SJSA1 (cell line): ENCODE measurements at places on chromosomes 7 and 10. TPM values are rescaled to one million over a fixed set of nuclear protein-coding genes. Genes with fewer than 3 reads are reported as not detected.

DNA sequence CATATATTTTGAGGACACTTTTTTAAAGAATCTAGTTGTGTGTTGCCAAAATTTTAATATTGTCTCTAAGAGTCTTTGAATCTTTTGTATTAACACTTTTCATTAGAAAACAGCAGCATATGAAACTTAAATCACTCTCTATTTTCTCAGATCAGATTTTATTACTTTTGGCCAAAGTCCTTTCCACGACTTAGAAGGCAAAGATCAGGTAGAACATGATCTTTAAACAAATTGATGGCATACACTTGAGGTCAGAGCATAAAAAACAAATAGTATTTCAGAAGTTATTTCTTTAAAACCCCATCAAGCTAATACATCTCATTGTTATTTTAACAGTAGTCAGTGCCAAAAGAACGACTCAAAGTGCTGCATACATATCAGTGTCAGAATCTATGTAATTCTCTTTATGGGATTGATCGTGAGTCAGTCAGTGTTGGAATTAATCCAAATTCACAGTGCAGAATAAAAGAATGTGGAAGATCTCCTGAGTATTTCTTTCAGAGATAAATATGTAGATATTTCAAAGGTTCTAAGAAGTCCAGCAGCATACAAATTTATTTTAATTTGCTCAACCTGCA is 9.6 kb upstream of the AGMO start:
- H3K4me3 ChIP-seq: no peak overlapping the region
- no peaks in the 10 kb centered on the region for H3K27me3 ChIP-seq
- no peaks in the 10 kb centered on the region for H3K4me1 ChIP-seq
- H3K36me3 ChIP-seq: no peaks in the 10 kb centered on the region

DNA sequence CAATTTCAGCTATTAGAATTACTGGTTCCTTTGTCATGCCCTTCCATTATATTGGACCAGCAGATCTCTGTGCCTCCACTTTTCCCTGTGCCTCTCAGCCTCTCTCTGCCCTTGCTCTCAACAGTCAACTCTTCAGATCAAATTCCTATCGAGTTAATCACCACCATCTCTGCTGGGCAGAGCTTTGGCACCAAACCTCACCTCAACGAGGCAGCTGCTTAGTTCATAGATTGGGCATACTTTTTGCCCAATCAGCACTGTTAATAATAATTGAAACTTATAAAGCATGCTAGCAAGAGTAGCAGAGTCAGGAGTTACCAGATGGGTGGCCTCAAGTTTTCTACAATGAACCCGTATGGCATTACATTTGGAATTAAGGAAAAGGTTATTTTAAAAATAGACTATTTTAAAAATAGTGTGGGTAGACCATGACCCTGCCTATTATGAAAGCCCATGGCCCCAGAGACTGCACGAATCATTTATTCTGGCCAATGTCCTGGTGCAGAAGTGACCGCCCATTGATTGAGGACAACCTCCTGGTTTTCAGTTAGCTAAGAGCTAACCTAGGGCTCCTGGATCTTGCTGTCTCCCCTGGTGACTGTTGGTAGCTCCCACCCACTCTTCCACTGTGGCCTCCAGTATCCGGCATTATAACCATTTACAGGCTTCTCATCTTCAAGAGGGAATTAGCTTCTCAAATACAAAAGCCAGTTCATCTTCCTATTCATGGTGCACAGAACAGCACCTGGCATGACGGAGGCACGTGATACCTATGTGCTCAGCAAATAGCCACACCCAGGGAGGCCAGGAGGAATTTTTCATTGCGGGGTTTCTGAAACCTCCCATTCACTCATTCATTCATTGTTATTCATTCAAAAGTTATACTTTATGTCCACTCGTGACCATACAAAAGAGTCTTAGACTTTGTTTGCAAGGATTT is 265.4 kb downstream of the INHBA start:
- H3K4me1 ChIP-seq: peaks cover 10% of the 10 kb centered on the region
- H3K27ac ChIP-seq: no peak overlapping the region
- DNase-seq: no peak
- no peaks in the 10 kb centered on the region for H3K36me3 ChIP-seq

- no peak overlapping the region for H3K4me3 ChIP-seq
- no peaks in the 10 kb centered on the region for H3K27me3 ChIP-seq
- no peak for DNase-seq
- H3K27ac ChIP-seq: no peak overlapping the region
- H3K4me1 ChIP-seq: no peaks in the 10 kb centered on the region
- H3K36me3 ChIP-seq: no peaks in the 10 kb centered on the region
These were observed 66.6 kb upstream of the NOBOX start for GRCh38 chr7:144470078-144470477.

- peaks cover 9% of the 10 kb centered on the region; the same call in 1 of the 2 replicates for H3K4me1 ChIP-seq
- H3K36me3 ChIP-seq: 0 out of 2 replicates have a peak, but pooled peaks cover 2% of the 10 kb centered on the region
- peak overlapping the region; percentile 87 for H3K27ac ChIP-seq
- peak; percentile 62 for DNase-seq
These were observed 646 bp downstream of the SGCE start for GRCh38 chr7:94655126-94655847.

- no peaks in the 10 kb centered on the region for H3K36me3 ChIP-seq
- no peaks in the 10 kb centered on the region for H3K4me1 ChIP-seq
- no peak overlapping the region for H3K4me3 ChIP-seq
These were observed 159.9 kb upstream of the MDFIC start for GRCh38 chr7:114761973-114762372.

Gene IGFBP1
- total RNA-seq: not detected in 2 replicates

Gene RNF32
- 0.18 TPM in 1 of 2 replicates, not detected in the other for total RNA-seq
